ENCODE measurements at places on chromosomes 6 and 20.

DNA sequence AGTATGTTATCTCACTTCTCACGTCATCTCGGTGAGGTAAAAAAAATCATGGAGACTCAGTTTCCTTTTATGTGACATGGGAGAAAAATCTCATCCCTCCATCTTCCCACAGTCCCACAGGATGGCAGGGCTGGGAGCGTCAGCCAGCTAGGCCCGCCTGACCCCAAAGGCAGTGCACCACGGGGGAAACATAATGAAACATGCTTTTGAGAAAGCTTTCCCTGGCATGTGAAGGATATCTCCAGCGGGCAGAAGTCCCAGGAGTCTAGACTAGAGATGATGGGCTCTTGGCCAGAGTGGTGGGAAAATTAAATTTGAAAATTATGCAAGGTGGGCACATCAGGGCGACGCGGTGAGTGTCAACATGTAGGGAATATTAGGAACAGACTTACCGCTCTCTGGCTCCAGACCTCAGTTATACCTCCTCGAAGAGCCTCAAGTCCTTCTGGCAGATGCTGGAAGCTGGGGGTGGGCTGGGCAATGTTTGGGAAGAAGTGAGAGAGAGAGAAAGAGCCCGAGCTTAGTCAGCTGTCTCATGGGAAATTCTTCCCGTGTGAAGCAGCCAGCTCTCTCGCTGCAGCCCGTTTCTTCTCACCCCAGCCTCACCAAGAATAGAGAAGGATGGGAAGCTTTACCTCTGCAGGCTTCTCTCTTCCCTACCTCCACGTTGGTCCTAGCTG, 52.3 kb downstream of the MOCS1 start:
- DNase-seq: no peak

GRCh38 chr20:51563486-51564332, 21.2 kb upstream of the NFATC2 start:
- no peak for DNase-seq

DNA sequence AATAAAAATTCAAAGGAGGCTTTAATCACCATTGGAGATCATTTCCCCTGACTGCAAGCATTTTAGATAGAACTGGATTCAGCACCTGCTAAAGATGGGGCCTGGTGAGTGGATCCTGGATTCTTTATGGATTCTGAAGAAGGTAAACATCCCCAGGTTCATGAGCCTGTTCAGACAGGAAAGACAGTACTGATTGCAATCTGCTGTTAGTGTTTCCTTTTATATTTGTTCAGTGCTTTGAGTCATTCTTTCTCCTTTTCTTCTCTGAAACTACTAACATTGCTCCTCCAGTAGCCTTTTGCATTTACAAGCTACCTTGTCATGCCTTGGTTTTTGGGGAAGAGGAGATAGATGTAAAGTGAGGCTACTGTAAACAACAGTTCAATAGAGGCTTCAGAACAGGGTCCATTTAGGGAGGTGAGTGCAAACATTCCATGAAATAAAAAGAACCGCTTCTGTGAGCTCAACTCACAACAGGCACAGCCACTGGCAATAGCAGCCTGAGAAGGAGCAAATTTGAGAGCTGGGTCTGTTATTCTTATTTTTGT, 66.4 kb upstream of the PRL start:
- DNase-seq: no peak

DNA sequence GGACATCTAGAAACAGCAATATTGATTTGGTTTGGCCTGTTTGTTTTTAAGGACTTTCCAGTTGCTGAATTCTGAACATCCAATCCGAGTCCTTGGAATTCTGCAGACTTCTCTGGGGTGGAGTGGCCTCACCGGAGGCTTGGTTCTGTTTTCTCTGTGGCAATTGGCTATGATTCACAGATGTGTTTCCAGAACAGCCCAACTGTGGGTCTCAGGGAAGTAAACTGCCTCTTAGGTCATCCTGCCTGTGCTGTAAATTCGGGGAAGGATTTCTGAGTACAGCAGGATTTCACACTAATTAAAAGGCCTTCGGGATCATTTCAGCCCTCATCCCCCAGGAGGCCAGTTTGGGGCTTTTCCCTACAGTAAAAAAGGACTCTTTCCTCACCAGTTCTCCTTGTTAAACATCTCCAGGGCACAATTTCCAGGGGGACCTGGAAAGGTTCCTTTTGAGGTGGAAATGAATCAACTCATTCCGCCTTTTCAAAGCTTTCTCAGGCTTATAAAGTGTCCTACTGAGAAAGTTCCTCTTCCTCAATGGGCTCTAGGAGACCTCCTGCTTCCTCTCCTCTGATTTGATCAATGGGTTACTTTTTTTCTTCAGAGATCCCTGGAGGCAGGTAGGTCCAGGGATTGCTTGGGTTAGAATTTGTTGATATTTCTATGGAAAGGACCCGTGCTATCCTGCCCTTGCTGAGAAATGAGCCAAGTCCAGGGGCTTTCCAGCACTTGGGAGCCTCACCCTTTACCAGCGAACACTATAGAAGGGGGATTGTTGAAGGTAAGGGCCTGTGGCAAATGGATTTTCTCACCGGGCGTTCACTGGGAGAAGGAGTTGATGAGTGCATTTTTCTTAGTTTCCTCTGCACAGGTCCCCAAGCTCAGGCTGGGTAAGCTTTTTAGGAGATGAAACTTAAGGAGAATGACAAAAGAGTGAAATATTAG, 114.6 kb downstream of the CLIC5 start:
- no peak for DNase-seq

DNA sequence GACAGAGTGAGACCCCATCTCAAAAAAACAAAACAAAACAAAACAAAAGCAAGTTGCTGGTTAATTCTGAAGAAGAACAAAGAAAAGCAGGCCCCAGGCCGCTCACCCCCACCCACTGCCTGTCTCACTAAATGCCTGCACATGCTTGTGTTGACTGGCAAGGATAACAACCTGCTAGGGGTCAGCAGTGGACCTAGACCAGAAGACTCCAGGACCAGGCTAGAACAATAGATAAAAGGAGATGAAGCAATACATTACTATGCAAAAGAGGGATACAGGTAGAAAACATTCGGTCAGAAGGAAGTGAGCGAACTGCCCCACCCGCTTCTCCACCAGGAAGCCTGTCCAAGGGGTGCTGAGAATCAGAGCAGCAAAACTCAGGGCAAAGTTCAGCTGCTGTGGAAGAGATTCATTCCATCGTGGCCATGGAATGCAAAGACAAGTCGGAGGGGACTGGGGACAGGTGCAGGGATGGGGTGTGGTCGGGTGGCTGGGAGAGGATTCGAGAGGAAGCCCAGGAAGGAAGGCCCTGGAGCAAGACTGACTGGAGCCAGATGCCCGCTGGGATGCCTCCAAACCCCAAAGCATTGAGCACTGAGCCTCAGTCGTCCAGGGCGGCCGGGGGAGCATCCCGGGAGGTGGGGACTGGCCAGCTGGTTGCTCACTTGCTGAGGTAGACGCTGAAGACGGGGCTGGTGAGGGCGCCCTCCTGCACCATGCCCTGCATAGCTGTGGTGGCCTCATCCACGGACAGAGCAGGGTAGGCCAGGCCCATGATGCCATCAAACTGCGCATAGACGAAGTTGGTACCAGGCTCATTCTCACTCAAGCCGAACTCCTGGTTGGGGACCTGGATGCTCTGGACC, 5.3 kb downstream of the PGC start:
- no peak for DNase-seq

DNA sequence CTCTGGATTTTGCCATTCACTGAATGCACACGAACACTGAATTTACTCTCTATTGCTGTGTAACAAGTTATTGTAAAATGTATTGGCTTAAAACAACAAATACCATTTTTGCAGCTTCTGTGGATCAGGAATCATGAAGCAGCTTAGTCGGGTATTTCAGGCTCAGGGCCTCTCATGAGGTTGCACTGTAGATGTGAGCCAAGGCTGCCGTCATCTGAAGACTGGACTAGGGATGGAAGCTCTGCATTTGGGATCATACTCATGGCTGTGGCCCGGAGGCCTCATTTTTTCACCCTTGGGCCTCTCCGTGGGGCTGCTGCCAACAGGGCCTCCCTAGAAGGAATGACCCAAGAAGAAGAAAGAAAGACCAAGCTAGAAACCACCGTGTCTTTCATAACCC, 492.4 kb upstream of the CDH4 start:
- no peak for DNase-seq

DNA sequence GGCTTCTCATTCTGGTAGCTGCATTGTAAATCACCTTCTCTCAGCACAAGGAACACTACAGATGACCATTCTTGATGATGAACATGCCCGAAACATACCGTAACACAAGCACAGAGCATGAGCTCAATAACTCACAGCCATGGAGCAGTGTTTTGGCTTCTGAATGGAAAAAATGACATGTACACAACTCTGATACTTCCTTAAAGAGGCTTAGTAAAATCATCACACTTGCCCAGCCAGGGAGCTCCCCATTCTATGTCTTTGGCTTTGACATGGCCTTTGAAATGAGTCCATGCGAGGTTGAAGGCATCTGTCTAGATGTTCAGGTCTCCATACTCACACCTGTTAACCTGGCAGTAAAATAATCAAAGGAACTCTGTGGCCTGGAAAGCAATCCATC, 87.6 kb downstream of the MYB start:
- no peak for DNase-seq

DNA sequence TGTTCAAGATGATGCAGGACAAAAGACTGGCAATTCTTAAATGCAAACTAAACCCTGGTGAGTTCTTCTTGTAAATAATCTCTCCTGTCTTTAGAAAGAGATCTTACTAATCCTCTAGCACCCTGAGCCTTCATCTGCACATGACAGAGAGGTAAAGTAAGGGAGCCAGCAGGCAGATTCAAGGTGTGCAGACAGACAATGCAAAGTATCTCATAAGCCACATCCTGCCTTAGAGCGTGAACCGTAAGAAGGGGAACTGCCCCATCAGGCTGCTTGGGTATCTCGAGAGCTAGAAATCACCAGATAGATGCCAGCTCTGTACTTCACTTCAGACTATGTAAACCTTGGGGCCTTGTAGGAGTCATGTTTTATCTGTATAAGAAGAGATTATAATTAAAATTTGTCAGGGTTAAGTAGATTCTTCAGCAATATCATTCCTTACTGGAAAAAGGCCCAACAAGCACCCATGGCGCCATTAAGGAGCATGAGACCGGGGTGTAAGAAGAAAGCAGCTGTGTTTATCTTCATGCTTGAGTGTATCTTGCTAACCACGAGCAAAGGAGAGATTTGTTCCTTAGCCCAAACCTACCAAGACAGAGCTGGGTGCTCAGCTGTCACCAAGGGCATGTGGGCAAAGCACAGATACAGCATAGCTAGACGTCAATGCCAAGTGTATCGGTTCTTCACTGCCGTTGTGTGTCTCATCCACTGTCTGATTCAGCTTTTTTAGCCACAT, 24.4 kb downstream of the CNR1 start:
- no peak for DNase-seq
